ENCODE measurements at places on chromosomes 4 and X.
A peak's percentile ranks its signal among the peaks of the same experiment; 100 is the strongest.

GRCh38 chr4:156581282-156582063 is 390.1 kb downstream of the PDGFC start:
- peak; percentile 11 for DNase-seq

DNA sequence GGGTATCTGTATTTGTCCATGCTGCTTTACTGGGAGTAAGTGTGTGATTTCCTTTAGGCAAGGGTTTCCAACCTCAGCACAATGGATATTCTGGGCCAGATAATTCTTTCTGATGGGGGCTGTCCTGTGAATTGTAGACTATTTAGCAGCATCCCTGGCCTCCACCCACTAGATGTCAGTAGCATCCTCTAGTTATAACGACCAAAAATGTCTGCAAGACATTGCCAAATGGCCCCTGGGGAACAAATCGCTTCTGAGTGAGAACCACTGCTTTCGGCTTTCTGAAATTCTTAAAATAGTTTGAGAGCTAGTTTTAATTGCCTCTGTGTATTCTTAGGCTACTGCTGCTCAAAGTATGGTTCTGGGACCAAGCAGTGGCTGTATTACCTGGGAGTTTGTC is 81.2 kb upstream of the GPM6B start:
- no peak for DNase-seq

- no peak for DNase-seq
These were observed 17.0 kb upstream of the TMEM154 start for GRCh38 chr4:152696764-152697261.

DNA sequence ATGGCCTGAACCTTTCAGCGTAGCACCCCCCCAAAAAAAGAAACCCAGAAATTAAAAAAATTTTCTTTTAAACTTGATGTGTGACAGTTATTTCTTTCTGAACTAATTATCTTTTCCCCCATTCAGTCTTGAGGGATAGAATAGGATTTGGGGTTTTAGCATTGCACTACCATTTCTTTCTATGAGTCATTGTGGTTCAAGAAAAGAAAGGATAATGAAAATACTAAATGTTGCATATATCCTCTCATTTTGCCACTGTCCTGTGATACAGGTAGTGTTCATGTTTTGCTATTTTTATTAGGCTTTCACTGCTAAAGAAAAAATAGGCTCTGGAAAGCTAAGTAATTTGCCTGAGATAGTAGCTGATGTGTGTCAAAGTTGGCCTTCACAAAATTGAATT is 39.4 kb upstream of the DCK start:
- no peak for DNase-seq

GRCh38 chrX:17613979-17614588 is 123.2 kb upstream of the SCML1 start:
- DNase-seq = no peak

DNA sequence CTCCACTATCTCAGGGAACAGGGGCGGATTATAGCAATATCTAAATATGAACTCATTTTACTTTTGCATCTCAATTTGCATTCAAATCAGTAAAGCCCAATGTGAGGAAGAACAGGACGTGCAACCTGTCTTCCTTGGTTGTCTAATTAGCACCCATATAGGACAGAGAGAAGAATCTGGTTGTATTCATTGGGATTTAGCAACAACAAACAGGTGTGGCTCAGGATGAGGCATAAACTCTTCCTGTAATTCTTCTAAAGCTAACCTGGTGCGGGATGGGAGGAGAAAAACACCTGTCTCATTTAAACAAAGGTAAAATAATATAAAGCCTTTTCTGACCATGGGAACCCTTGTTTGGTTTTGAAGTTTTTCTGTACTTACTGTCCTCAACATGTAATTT is 22.2 kb downstream of the TMPRSS11A start:
- DNase-seq = no peak

DNA sequence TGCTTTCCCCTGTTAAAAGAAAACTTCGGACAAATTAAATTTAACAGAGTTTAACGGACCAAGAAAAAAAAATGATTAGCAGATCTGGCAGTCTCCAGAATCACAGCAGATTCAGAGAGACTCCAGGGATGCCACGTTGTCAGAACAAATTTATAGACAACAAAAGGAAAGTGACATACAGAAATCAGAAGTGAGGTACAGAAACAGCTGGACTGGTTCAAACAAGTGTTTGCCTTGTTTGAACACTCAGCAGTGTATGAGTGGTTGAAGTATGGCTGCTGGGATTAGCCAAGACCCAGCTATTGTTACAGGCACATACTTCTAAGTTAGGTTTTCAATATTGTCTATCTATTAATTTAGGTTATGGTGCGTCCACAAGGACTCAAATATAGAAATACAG is 19.1 kb downstream of the PIR start:
- no peak for DNase-seq

GRCh38 chr4:55993994-55994663 is 45.4 kb downstream of the CEP135 start:
- DNase-seq = no peak

- DNase-seq = no peak
These were observed 790.9 kb downstream of the PDHA2 start for GRCh38 chr4:96630839-96631238.

GRCh38 chr4:184439856-184440594 is 34.3 kb downstream of the IRF2 start:
- no peak for DNase-seq

DNA sequence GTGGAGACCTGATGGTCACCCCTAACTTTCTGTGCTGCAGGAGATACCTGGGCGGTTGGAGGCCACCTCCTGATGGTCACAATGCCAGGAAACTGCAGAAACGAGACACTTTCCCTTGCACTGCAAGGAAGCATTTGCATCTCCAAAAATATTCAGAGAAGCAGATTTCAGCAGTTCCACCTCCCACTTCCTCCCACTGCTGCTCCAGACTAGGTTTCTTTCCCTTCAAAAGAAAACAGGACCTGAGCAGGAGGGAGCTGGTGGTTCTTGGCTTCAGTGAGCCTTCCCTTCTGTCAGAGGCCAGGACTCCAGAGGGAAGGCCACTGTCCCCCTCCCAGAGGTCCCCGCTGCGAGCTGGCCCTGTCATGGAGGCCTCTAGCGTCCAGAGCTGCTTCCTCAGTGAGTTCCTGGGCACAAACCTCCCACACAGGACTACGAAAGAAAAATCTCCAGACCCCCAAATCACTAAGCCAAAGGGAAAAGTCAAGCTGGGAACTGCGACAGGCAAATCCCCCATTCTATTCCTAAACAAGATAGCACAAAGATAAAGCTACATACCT is 35.9 kb downstream of the GPM6B start:
- DNase-seq = no peak

DNA sequence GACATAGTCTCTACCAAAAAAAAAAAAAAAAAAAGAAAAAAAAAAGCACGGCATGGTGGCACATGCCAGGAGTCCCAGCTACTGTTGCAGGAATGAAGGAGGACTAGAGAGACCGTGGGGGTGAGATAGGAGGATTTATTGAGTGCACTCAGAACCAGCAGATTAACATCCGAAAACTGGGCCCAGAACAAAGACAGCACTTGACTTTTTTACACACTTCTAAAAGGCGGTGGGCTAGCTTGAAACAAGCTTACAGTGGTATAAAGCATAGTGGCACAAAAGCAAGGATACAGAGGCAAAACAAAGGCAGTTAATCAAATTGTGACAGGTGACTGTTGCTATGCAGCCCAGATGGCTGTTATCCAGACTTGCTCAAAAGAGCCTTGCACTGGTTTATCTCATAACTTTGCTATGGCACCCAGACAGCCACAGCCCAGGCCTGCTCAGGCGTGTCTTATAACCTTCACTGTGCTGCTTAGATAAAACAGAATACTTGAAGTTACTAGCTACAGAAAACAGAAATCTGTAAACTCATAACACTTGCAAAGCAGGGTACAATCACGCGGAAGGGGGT is 9.9 kb upstream of the PI4K2B start:
- DNase-seq = no peak

- DNase-seq = no peak
These were observed 364.4 kb upstream of the CLNK start for GRCh38 chr4:11049001-11049400.

- no peak for DNase-seq
These were observed 40.3 kb upstream of the FHL1 start for GRCh38 chrX:136106920-136107528.

- no peak for DNase-seq
These were observed 401 bp downstream of the SOWAHD start for GRCh38 chrX:119758731-119759247.

DNA sequence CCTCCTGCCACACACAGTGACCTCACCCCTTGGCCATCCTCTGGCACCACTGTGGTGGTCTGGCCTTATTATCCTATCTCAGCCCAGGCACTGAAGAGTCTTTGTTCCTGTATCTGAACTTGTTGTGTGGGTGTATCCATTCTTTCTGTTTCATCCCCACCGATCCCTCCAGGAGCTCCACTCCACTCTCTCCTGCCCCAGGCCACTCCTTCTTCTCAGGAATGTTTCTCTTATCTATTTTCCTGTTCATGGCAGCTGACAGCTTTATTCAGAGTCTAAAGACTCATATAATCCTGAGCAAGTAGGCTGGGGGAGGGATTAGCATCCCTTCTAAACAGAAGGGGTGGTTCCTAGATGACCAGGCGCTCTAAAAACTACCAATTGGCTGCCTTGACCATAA is 150.0 kb downstream of the ANAPC10 start:
- no peak for DNase-seq

DNA sequence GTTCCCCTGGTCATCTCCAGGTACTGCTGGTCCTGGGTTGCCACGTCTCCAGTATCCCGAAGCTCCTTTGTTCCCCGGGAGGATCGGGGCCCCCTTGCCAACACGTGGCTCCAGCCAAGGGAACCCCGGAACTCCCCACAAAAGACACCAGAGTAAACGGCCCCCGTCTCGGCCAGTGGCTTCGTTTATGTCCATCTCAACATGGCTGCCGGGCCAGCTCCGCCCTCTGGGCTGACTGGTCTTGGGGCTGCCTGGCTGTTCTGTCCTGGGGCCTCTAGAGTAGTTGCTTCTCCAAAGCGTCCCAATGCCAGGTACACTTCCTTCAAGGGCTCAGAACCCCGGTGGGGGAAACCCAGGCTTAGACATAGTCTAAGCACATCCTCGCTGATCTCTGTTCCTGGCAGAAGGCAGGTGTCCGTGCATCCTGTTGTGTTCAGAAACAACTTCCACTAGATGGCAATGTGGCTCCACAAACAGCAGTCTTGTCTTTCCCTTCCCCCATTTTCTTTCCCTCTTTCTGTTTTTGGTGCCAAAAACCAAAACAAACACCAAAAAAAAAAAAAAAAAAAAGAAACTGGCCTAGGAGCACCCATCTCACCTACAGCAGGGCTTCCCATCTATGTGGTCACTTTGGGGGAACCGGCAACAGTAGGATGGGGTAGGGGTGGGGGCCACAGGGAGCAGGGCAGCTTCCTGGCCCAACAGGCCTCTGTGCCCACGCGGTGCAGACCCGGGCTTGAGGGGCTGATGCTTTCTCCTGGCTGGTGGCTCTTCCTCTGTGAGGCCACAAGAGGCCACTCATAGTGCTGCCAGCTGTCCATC is 35.3 kb downstream of the NBDY start:
- peak; percentile 75 for DNase-seq

DNA sequence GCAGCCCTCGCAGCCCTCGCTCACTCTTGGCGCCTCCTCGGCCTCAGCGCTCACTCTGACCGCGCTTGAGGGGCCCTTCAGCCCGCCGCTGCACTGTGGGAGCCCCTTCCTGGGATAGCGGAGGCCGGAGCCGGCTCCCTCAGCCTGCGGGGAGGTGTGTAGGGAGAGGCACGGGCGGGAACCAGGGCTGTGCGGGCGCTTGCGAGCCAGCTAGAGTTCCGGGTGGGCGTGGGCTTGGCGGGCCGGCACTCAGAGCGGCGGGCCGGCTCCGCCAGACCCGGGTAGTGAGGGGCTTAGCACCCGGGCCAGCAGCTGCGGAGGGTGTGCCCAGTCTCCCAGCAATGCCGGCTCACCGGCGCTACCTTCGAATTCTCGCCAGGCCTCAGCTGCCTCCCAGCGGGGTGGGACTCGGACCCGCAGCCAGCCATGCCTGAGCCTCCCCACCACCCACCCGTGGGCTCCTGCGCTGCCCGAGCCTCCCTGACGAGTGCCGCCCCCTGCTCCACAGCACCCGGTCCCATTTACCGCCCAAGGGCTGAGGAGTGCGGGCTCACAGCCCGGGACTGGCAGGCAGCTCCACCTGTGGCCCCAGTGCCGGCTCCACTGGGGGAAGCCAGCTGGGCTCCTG is 1.4 kb upstream of the AADAT start:
- no peak for DNase-seq

DNA sequence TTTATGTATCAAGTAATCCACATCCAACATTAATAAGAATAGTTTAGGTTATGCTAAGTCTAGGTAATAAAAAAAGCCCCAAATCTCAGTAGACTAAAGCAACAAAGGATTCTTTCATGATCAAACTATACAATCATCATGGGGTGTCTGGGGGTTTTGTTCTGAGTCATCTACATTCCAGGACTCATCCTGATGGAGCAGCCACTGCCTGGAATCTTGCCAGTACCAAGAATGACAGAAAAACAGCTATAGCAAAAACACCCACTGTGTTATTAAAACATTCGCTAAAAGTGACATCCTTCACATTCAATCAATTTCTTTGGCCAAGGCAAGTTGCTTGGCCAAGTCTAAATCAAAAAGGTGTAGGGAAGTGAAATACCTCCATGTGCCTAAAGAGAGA is 3.9 kb upstream of the ARHGEF38 start:
- DNase-seq = no peak

GRCh38 chr4:98470831-98471230 is 187.6 kb downstream of the TSPAN5 start:
- no peak for DNase-seq

GRCh38 chr4:108037884-108038283 is 48.2 kb downstream of the HADH start:
- no peak for DNase-seq

GRCh38 chrX:68139791-68140190 is 293.5 kb downstream of the OPHN1 start:
- DNase-seq = no peak

- DNase-seq = no peak
These were observed 284.5 kb downstream of the GASK1B start for GRCh38 chr4:157888281-157888680.

DNA sequence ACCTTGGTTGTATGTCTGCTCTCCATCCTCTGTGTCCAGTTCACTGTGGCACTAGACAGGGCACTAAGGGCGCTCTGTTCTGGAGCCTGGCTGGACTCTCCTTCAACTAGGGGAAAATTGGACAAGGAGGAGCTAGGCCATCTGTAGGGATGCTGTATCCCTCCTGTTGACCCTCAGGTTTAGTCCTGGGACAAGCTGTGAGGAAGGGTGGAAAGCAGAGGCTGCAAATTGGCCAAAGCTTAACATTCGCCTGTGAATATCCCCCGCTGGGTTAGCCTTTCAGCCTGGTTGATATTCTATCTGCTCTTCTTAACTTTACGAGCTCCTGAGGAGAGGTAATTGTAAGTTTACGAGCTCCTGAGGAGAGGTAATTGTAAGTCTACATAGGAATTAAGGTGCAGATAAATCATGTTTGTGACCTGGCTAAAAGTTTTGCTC is 64.4 kb upstream of the ENPEP start:
- peak; percentile 27 for DNase-seq

DNA sequence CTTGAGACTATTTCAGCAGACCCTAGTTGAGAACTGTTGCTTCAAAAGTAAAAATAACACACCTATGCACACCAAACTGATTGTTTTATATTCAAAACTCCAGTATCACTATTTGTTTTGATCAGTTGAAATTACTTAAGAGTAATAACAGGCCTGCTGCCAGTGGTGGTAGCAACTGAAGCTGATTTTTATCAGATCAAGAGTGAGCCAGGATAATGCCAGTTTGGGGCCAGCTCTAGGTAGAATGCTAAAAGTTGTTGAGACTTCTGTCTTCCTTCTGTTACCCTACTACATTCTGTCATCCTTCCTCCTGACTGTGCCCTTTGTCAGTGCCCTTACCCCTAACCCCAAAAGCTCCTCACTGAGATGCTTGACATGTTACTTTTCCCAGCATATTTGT is 228.7 kb upstream of the SPRY1 start:
- DNase-seq = no peak

GRCh38 chrX:123993904-123994635 is 32.6 kb downstream of the STAG2 start:
- DNase-seq = no peak
